Head of caudate nucleus (tissue), 42 donors: ENCODE measurements at places on chromosomes 6 and 20.

GRCh38 chr20:44268802-44269201, 21.7 kb downstream of the GDAP1L1 start:
- DNase-seq: no peak

DNA sequence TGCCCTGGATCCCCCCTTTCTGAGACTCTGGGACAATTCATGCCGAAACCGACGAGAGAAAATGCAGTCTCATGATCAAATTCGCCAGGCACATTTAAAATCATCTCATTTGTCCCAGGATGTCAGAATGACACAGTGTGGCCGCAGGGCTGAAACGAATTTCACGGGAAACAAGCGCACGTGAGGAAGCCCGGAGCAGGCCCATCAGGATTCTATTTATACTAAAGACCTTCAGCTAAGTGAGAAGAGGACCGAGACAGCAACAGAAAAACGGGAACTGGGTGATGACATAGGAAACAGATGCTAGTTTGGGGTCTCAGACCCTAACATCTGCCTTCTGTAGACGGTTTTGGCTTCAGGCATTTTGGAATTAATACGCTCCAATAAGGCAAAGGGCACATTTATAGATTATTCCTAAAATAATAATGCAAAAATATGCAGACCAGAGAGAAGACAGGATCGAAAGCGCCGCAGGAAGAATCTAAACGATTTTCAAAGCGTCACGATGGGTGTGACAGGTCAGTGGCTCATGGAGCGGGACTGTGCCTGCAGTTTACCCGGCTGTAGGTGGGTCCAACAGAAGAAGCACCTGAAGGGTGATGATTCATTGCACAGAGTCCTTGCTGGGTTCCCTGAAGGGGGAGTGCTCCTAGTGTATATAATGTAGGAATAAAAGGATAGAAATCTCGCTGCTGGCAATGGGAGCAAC, 80.8 kb upstream of the MPC1 start:
- no peak for DNase-seq

- no peak for DNase-seq
These were observed 6.8 kb upstream of the SNHG17 start for GRCh38 chr20:38441916-38442315.

DNA sequence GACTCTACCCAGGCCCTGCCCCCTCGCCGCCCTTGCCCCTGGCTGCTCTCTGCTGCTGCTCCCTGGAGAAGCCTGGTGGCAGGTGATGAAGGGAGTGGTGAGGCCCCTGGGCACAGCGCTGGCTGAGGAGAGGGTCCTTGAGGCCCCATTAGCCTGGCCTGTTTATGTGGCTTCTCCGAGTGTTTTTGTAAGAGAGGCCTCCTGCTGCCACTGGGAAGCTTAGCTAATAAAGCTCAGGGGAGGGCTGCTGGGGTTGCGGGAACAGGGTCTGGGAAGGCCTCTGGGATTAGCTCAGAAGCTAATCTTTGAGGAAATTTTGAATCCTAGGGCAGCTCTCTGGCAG, 15.5 kb downstream of the EBF4 start:
- DNase-seq: no peak

GRCh38 chr20:4805663-4806449, 84.1 kb downstream of the PRND start:
- DNase-seq: no peak

- DNase-seq: no peak
These were observed 111.2 kb downstream of the DACT2 start for GRCh38 chr6:168208402-168208801.

- DNase-seq: no peak
These were observed 91.1 kb downstream of the DST start for GRCh38 chr6:56551409-56552120.
